ENCODE measurements at places on chromosomes 1 and 21. TPM values are rescaled to one million over a fixed set of nuclear protein-coding genes. Genes with fewer than 3 reads are reported as not detected.

The LCE1D gene
- not detected for total RNA-seq

The GPR25 gene
- total RNA-seq, result not detected

The AMY1A gene
- not detected for total RNA-seq

The LINGO4 gene
- total RNA-seq, result not detected

The OR2L13 gene
- total RNA-seq, result not detected

The OR10K2 gene
- total RNA-seq, result not detected

The YOD1 gene
- total RNA-seq, result 4.6 TPM

The OR2T3 gene
- total RNA-seq, result not detected

The PIAS3 gene
- 4.3 TPM for total RNA-seq

The SLC35D1 gene
- 18.1 TPM for total RNA-seq

The ANGPTL3 gene
- total RNA-seq, result not detected

The OR6N1 gene
- total RNA-seq, result not detected

The SLC26A9 gene
- total RNA-seq, result not detected

The PGBD5 gene
- 0.57 TPM for total RNA-seq

The ABCA4 gene
- 0.65 TPM for total RNA-seq

The PTPRF gene
- total RNA-seq, result 34.4 TPM

The RGS13 gene
- 0.14 TPM for total RNA-seq

The EPHA2 gene
- 11.7 TPM for total RNA-seq

The LYPD8 gene
- 0.14 TPM for total RNA-seq

The CHIA gene
- not detected for total RNA-seq

The CA6 gene
- total RNA-seq, result not detected

The ZNF593OS gene
- not detected for total RNA-seq

The APCS gene
- not detected for total RNA-seq

The S100A2 gene
- total RNA-seq, result 2.6 TPM

The CDCA8 gene
- total RNA-seq, result 0.74 TPM

The KIF17 gene
- 2.9 TPM for total RNA-seq

The CACNA1S gene
- total RNA-seq, result not detected

The CR2 gene
- total RNA-seq, result not detected

The NPHS2 gene
- total RNA-seq, result not detected

The PROK1 gene
- total RNA-seq, result 0.14 TPM

The PLEKHA6 gene
- 1.5 TPM for total RNA-seq

The MEGF6 gene
- 3.0 TPM for total RNA-seq

The GPR161 gene
- 11.8 TPM for total RNA-seq

The KRTAP13-1 gene
- not detected for total RNA-seq

The MANEAL gene
- total RNA-seq, result 0.28 TPM

The FCAMR gene
- total RNA-seq, result not detected

The EDN2 gene
- not detected for total RNA-seq

The TRAF3IP3 gene
- total RNA-seq, result 0.28 TPM

The IL23R gene
- total RNA-seq, result under 0.01 TPM

The ALX3 gene
- not detected for total RNA-seq

The SPATA46 gene
- total RNA-seq, result not detected

The FALEC gene
- total RNA-seq, result 0.18 TPM

The AXDND1 gene
- total RNA-seq, result 0.28 TPM

The NGF gene
- 8.1 TPM for total RNA-seq

The CRABP2 gene
- 17.5 TPM for total RNA-seq

The PIGM gene
- 3.3 TPM for total RNA-seq

Measured in smooth muscle cell of bladder (primary cell).